Muscle of leg (tissue), 16 donors: ENCODE measurements at places on chromosomes 7 and 10. TPM values are rescaled to one million over a fixed set of nuclear protein-coding genes. Genes with fewer than 3 reads are reported as not detected.

The CABCOCO1 gene
- 0.18 TPM for polyA plus RNA-seq

DNA sequence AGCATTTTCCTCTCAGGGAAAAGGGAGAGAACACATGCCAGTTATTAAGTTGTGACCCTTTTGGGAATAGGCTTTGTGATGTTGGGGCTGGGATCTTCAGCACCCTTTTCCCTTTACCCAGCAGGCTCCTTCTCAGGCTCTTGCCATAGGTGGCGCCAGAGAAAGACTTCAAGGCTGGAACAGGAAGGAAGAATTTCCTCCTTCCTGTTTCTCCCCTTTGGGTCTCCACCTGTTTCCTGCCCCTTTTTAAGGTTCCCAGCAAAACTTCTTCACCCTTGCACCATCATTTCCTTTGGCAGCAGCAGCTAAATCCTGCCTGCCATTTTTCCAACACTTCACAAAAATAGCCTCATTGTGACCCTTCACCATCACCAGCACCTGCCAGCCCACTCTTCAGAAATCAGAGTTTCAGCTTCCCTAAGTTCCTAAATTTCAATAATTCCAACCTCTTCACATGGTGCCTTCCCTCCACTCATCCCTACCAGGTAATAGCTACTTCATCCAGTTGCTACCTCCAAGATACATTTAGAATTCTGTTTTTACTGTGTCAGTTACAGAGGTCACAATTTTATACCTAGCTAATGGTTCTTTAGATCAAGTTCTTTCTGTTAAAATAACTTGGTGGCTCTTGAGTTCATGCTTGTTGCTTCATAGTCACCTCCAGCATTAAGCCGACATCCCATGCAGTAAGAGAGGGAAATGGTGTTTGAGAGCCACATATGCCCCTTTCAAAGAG is 22.4 kb upstream of the FOXK1 start:
- DNase-seq: no peak

DNA sequence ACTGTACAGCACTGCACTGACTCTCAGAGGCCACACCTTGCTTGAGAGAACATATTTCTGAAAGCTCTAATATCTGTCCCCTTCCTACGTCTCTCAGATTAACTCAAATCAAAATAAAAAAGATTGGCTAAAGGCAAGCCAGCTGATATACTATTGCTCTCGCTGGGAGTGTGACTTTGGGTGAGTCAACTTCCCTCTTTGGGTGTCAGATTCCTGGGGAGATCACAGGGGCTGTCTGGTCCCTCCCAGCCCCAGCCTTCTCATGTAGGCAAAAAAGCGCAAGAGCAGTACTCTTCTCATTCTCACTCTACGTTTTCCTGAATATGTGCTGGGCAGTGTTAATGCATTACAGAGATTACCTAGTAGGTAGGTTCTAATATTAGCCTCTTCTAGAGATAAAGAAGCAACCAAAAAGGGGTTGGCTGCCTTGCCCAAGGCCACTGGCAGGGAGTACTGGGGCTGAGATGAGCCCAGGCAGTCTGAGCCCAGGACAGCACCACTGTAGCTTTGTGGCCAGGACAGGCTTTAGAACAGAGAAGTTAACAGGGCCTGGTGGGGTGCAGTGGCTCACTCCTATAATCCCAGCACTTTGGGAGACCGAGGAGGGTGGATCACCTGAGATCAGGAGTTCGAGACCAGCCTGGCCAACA is 9.1 kb upstream of the DENND2A start:
- no peak for DNase-seq

The C10orf62 gene
- not detected for polyA plus RNA-seq

GRCh38 chr10:119153661-119154060 is 11.9 kb downstream of the SFXN4 start:
- no peak for DNase-seq

The ZPBP gene
- not detected for polyA plus RNA-seq

GRCh38 chr10:22271786-22272185 is 44.4 kb upstream of the COMMD3 start:
- DNase-seq: no peak

DNA sequence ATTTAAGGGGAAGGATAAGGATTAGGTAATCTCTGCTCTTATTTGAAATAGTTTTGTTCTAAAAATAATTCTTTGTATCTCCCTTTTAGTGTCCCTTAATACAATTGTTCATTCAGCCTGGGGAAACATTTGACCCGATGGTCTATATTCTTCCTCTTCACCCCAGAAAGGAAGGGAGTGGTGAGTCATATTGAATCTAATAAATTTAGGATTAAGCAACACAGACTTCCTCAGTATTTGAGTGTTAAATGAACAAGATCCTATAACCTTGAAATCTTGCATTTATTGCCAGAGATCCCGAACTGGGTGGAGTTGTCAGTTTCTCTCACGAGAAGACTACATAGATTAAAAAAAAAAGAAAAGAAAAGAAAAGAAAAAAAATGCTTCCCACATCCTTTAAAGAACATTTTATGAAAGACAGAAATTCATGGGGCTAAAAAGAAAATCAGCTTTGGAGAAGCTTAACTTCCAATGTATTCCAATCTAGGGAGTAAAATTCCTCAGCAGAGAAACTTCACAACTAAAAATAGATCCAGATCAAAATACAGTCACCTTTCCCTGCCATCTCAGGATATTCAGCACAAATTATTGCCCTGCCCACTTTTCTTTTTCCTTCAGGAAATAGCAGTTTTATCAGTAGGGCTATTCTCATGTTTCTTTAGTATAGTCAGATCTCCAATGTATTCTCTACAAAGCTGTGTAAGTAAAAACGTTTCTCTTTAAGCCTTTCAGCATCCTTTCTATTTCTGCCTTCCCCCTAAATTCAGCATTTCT is 82.2 kb downstream of the SEMA3D start:
- peak; percentile 23 for DNase-seq

The NACAD gene
- polyA plus RNA-seq: 6.5 TPM

DNA sequence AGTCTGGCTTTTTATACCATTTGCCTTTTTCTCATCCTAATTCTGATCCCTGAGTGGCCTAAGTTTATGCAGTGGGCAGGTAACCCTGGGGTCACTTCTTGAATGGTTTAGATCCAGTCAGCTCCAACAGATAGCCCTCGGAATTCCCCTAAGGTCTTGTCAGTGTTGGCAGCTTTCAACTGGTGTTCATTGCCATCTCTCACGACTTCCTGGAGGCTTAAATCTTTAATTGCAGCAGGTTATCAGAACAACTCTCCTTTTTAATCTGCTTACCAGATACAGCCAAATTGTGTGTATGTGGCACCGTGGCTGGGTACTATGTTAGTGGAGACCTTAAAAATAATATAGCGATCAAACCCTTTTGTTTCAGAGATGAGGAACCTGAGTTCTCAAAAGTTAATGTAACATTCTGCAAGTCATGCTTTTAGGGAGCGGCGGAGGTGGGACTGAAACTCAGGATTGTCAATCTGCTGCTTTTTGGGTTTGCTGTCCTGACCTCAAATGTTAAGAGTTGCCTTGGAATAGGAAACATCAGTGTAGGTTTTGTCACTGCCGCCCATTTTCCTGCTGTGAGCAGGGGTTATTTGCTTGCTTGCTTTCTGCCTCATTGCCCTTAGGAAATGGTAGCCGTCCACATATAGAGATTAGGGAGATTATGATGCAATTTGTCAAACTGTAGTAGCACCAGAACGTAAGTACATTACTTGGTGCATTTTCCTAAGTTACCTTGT is 818 bp downstream of the DLD start:
- no peak for DNase-seq

The COL13A1 gene
- 8.0 TPM for polyA plus RNA-seq
